ENCODE measurements at places on chromosomes 2 and 18. TPM values are rescaled to one million over a fixed set of nuclear protein-coding genes. Genes with fewer than 3 reads are reported as not detected.

Gene PLCD4
- 0.57 TPM for total RNA-seq

DNA sequence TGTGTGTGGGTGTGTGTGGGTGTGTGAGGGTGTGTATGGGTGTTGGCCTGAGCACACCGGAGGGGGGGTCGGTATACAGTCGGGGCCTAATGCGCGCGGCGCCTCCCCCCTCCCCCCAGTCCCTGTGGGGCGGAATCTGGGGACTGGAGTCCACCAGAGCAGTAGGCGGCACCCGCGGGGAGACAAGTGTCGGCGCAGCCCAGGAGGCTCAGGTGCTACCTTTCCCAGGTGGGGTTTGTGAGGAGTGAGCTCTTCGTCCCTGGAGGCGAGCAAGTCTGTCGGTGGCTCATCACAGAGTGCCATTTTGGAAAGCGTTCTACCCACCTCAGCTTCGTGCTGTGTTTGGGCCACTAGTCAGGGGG is 2896.1 kb upstream of the TEKT4 start:
- no peak for DNase-seq
- H3K36me3 ChIP-seq: no peaks in the 10 kb centered on the region
- no peak overlapping the region for H3K4me3 ChIP-seq
- no peaks in the 10 kb centered on the region for H3K27me3 ChIP-seq
- no peaks in the 10 kb centered on the region for H3K4me1 ChIP-seq
- no peak overlapping the region for H3K27ac ChIP-seq

Gene FAM228A
- 0.66 TPM for total RNA-seq

Gene BMP10
- 0.14 TPM for total RNA-seq

- no peak overlapping the region for H3K4me3 ChIP-seq
- H3K36me3 ChIP-seq: no peaks in the 10 kb centered on the region
- no peaks in the 10 kb centered on the region for H3K4me1 ChIP-seq
- no peak overlapping the region for H3K27ac ChIP-seq
- H3K27me3 ChIP-seq: no peaks in the 10 kb centered on the region
Measured at GRCh38 chr2:102592601-102593000, 26.8 kb upstream of the SLC9A2 start.

- DNase-seq: peak; percentile 62
- peaks cover 22% of the 10 kb centered on the region for H3K4me1 ChIP-seq
- H3K4me3 ChIP-seq: peak overlapping the region; percentile 56
- peak overlapping the region; percentile 66 for H3K27ac ChIP-seq
Measured at GRCh38 chr18:2906704-2907549, 60.1 kb downstream of the EMILIN2 start.

Gene SGPP2
- total RNA-seq: 5.4 TPM

Gene DLGAP1
- total RNA-seq: 0.24 TPM

GRCh38 chr2:133241224-133241571 is 327.1 kb downstream of the NCKAP5 start:
- H3K27ac ChIP-seq: no peak overlapping the region
- H3K27me3 ChIP-seq: no peaks in the 10 kb centered on the region

DNA sequence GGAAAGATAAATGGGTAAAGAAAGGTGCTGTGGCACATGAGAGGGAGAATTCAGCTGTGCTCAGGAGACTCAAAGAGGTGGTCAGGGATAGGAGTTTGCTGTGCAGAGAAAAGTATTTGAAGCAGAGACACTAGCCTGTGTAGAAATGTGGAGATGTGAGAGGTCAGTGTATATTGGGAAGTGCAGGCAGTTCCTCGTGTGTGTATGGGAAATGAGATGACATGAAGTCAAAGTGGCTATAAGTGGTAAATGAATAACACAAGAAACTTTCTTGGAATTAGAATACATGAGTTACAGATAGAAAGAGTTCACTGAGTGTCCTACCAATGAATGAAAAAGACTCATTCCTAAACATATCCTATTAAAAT is 11.6 kb downstream of the MAP3K20 start:
- H3K36me3 ChIP-seq: no peaks in the 10 kb centered on the region
- no peak overlapping the region for H3K4me3 ChIP-seq
- no peak for DNase-seq
- no peak overlapping the region for H3K27ac ChIP-seq

Gene SH3RF3
- total RNA-seq: 3.2 TPM

Gene DSC2
- 11.1 TPM for total RNA-seq

DNA sequence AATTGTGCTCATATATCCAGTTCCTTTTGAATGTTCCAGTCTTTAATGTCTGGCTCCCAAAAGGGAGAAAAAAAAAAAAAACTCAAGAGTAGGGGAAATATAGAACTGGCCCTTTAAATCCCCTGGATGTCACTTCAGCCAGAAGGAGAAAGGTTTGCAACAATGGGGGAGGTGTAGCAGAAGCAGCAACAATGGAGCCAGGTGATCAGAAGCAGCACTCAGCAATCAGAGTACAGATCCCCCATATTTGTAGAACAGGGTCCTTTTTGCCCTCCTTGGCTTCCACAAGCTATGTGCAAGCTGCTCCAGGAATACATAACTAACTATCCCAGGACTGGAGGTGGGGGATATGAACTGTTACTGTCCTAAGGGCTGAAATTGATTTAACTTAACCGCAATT is 25.8 kb upstream of the ZNF397 start:
- H3K27ac ChIP-seq: no peak overlapping the region
- H3K27me3 ChIP-seq: no peaks in the 10 kb centered on the region
- no peak for DNase-seq
- H3K36me3 ChIP-seq: no peaks in the 10 kb centered on the region
- H3K4me3 ChIP-seq: no peak overlapping the region
- H3K4me1 ChIP-seq: no peaks in the 10 kb centered on the region

- H3K27ac ChIP-seq: no peak overlapping the region
- H3K4me1 ChIP-seq: no peaks in the 10 kb centered on the region
- no peak for DNase-seq
- H3K27me3 ChIP-seq: no peaks in the 10 kb centered on the region
- H3K36me3 ChIP-seq: no peaks in the 10 kb centered on the region
Measured at GRCh38 chr2:70374616-70375015, 72.7 kb upstream of the FAM136A start.

Gene LINC00305
- 0.05 TPM for total RNA-seq

DNA sequence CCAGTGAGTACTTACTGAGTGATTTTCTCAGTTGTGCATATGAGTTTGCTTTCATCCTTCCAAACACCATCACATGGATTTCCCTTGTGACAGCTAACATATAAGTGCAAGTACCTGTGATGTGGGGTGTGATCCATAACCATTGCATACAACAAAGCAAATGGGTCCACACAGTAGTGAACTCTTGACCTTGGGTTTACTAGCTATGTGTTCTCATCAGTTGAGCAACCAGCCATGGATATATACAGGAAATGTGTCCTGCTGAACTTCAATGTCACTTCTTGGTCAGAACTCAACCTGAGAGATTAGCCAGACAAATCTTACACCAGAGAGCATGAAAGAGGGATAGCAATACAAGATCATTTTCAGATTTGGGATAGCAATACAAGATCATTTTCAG is 420.9 kb upstream of the KCNH7 start:
- no peak overlapping the region for H3K27ac ChIP-seq
- H3K4me3 ChIP-seq: no peak overlapping the region
- no peaks in the 10 kb centered on the region for H3K27me3 ChIP-seq
- DNase-seq: no peak
- no peaks in the 10 kb centered on the region for H3K36me3 ChIP-seq
- no peaks in the 10 kb centered on the region for H3K4me1 ChIP-seq

Gene SULT6B1
- not detected for total RNA-seq

GRCh38 chr2:7096726-7097352 is 179.6 kb downstream of the RNF144A start:
- no peaks in the 10 kb centered on the region for H3K27me3 ChIP-seq
- H3K27ac ChIP-seq: no peak overlapping the region
- no peaks in the 10 kb centered on the region for H3K36me3 ChIP-seq
- H3K4me1 ChIP-seq: peaks cover 6% of the 10 kb centered on the region
- DNase-seq: no peak
- H3K4me3 ChIP-seq: no peak overlapping the region

Gene GAREM1
- 0.57 TPM for total RNA-seq

DNA sequence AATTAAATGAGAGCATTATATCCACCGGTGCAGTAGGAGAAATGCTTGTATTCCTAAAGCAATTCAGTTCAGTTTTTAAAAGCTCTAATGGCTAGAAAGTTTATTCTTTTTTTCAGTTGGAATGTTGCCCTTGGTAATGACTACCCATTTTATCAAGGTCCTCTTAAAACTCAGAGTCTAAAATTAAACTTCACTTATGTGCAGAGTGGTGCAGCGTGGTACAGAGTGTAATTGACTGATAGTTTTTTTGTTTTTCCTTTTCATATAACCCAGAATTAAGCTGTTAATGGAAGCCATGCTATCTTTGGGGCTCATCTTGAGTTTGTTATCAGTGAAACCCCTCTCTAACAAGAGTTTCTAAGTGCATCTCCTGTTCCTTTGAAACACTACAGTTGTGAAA is 21.4 kb downstream of the NCOA1 start:
- H3K36me3 ChIP-seq: no peaks in the 10 kb centered on the region
- no peaks in the 10 kb centered on the region for H3K27me3 ChIP-seq
- no peak overlapping the region for H3K27ac ChIP-seq
- no peaks in the 10 kb centered on the region for H3K4me1 ChIP-seq
- DNase-seq: no peak

- H3K4me3 ChIP-seq: no peak overlapping the region
- H3K4me1 ChIP-seq: no peaks in the 10 kb centered on the region
- no peak overlapping the region for H3K27ac ChIP-seq
- DNase-seq: no peak
Measured at GRCh38 chr2:99694331-99694730, 204.5 kb upstream of the REV1 start.

- H3K4me1 ChIP-seq: no peaks in the 10 kb centered on the region
- H3K27ac ChIP-seq: no peak overlapping the region
- no peak for DNase-seq
- no peaks in the 10 kb centered on the region for H3K27me3 ChIP-seq
- no peaks in the 10 kb centered on the region for H3K36me3 ChIP-seq
- no peak overlapping the region for H3K4me3 ChIP-seq
Measured at GRCh38 chr2:165777522-165778186, 16.4 kb downstream of the GALNT3 start.

- peak; percentile 41 for DNase-seq
- H3K4me3 ChIP-seq: no peak overlapping the region
- no peaks in the 10 kb centered on the region for H3K36me3 ChIP-seq
- H3K27me3 ChIP-seq: no peaks in the 10 kb centered on the region
- H3K27ac ChIP-seq: peak overlapping the region; percentile 23
- peaks cover 49% of the 10 kb centered on the region for H3K4me1 ChIP-seq
Measured at GRCh38 chr18:2964361-2965010, 48.5 kb downstream of the LPIN2 start.

Gene CLEC4F
- total RNA-seq: 0.09 TPM

Gene CD302
- total RNA-seq: 4.6 TPM

DNA sequence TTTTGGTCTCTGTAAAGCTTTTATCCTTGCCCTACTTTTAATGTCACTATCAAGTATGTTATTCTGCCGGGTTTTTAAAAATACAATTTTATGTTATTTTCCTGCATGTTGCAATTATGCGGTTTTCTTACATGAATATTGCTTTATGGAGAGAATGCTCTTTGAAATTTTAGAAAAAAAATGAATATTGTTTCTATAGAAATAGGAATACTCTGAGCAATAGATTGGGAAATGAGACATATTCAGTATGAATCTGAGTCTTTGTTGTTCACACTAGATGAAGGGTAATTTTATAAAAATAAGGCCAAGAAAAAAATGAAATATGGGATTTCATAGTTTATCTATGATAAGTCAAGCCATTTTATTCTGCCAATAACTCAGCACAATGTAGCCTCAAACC is 142.2 kb upstream of the DTNA start:
- H3K4me3 ChIP-seq: no peak overlapping the region
- no peak for DNase-seq
- no peak overlapping the region for H3K27ac ChIP-seq
- H3K27me3 ChIP-seq: no peaks in the 10 kb centered on the region

Gene CD8B2
- total RNA-seq: 22.1 TPM

- H3K27me3 ChIP-seq: no peaks in the 10 kb centered on the region
- no peak overlapping the region for H3K4me3 ChIP-seq
- DNase-seq: no peak
- no peaks in the 10 kb centered on the region for H3K4me1 ChIP-seq
- no peaks in the 10 kb centered on the region for H3K36me3 ChIP-seq
- H3K27ac ChIP-seq: no peak overlapping the region
Measured at GRCh38 chr2:226130192-226130591, 669.4 kb downstream of the IRS1 start.
